ENCODE measurements at places on chromosomes 16 and 17. TPM values are rescaled to one million over a fixed set of nuclear protein-coding genes. Genes with fewer than 3 reads are reported as not detected.

Gene TMC8
- total RNA-seq: 0.16 TPM

Gene CNGB1
- not detected for total RNA-seq

Gene SEPTIN12
- 0.06 TPM for total RNA-seq

Gene THAP11
- 43.9 TPM for total RNA-seq

Gene GCGR
- not detected for total RNA-seq

Gene SLC25A39
- 86.8 TPM for total RNA-seq

Gene SPPL2C
- not detected for total RNA-seq

Gene CMTM4
- 5.5 TPM for total RNA-seq

Gene HASPIN
- total RNA-seq: 7.4 TPM

Gene APPBP2
- total RNA-seq: 25.1 TPM

Gene TAF1C
- total RNA-seq: 22.7 TPM

Gene ATP6V0C
- total RNA-seq: 5.7 TPM

Gene ABCA9
- total RNA-seq: 3.4 TPM

Gene PRSS8
- not detected for total RNA-seq

Gene NLRC3
- total RNA-seq: 0.97 TPM

Gene RBBP6
- 30.2 TPM for total RNA-seq

Gene SPATA22
- not detected for total RNA-seq

Gene TMEM106A
- total RNA-seq: 4.0 TPM

Gene KRT17
- 1.2 TPM for total RNA-seq

Gene NXPH3
- 1.5 TPM for total RNA-seq

All from bladder microvascular endothelial cell (primary cell).